ENCODE measurements at places on chromosomes 1 and 21.

GRCh38 chr1:25566730-25567341 lies 23.4 kb downstream of the LDLRAP1 start:
- no peak for DNase-seq

DNA sequence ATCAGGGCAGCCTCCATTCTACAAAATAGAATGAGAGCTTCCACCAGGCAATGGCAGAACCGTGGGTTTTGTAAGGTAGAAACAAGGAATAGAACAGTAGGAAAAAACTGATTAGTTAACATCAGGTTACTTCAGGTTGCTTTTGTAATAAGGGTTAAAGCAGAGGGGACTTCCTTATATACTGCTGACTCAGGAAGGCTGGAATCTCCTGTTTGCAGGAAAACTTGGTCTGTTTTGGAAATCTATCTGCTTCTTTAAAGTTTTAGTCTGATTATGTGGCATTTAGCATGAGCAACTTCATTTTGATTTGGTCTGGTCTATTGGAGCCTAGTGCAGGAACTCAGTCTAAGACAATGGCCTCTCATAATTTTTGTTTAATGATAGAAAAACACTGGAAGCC lies 32.7 kb upstream of the RAB4A start:
- DNase-seq: no peak

DNA sequence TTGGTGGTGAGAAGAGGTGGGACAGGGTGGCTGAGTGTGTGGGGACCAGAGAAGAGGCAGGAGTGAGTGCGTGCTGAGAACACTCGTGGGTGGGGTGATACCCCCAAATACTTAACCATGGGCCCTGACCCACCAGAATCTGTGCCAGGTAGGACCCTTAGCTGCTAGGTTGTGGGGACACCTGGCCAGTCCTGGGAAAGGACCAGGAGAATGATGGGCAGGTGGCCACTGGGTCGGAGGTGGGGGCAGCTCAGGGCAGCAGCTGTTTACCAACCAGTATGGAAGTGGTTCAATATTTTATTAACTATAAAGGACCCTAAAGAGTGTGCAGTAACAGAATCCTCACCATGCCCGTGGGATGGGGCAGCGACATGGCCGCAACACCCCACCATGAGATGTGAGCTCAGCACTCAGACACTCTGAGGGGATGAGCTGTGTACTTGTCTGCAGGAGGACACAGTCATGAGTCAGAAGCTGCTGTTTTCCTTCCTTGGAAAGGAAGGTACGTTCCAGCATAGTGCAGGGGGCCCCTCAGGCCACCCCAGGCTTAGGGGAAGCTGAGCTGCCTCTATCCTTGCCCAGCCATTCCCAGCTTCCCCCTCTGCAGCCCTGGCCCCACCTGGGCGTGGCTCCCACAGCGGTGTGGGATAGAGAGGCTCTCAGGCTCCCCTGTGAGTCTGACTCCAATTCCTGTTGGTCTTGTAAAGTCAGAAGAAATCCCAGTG lies 25.4 kb downstream of the TEX35 start:
- DNase-seq: no peak

DNA sequence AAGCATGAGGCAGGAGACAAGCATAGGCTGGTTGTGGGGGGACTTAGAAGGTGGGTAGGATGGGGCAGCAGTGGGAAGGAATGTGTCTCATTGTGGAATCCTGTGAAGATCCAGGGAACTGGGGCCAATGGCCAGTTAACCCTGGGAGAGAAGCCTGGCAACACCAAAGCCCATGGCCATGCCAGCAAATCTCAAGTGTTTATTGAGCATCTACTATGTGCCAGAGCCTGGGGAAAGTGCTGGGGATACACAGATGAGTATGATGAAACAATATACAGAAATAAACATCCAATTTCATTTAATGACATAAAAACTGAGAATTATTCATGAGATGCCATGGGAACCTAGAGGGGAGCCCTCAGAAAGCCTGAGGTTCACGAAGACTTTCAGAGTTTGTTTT lies 17.4 kb downstream of the LGR6 start:
- no peak for DNase-seq

GRCh38 chr21:45943630-45944540 lies 37.7 kb upstream of the COL6A1 start:
- DNase-seq: no peak

- no peak for DNase-seq
Observed at GRCh38 chr1:207191061-207191460, 87.0 kb downstream of the C4BPA start.

DNA sequence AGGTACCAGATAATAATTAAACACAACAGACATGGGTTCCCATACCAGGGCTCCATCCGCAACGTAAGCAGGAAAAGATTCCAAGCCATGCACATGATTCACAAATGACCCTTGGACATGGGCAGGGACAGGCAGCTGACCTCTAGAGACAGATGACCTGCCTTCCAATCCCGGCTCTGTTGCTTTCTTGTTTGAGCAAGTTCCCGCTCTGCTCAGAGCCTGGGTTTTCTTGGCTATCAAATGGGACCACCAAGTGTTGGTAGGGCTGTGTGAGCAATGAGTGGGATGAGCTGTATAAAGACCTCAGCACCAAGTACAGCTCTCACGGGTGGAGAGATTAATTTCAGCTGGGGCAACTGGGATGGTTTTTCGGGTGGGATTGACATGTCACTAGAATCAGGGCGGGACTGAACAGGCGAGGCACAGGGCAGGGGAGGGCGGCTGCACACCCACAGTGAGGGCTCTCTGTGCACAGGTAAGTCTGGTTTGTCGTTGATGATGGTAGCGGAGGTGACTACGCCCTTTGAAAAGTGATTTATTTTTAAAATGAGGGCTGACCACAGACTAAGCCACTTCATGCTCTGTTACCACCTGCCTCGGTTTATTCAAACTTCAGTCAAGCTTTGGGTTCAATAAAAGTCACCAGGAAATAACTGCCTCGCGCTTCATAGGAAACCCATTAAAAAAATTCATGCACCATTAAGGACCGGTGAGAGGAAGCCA lies 57.5 kb upstream of the IFFO2 start:
- peak; percentile 77 for DNase-seq

DNA sequence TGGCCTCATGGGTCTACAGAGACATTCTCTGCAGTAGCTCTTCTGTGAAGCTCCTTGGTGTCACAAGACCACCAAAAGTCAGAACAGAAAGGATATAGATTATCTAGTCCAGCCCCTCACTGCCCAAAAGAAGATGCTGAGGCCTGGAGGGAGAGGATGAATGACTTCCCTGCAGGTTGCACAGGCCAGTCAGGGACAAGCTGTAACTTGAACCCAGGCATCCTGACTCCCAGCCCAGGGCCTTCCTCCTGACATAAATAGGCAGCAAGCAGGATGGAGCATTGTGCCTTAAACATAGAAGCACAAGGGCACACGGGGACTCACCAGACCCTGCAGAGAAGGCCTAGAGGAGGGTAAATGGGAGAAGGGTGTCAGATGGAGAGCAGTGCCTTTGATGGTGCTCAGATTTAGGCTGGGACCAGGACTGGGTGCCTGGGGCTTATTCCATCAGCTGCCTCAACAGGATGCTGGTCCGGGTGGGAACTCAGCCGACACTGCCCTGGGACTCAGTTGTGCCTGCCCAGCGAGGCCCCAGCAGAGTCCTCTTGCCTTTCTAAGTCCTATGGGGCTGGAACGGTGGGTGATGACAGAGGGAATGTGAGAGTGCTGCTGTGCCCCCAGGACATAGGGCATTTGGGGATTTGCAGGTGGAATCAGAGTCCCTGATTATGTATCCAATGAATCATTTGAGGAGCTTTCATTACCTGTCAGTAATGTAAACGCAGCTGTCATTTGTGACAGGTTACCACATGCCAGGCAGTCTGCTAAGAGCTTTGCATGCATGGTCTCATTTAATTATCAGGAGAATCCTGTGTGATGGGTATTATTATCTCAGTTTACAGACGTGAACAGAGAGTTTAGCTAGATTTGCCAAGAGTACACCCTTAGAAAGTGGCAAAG lies 13.2 kb downstream of the S100A7A start:
- DNase-seq: peak; percentile 77

- no peak for DNase-seq
Observed at GRCh38 chr1:100627054-100627716, 89.2 kb downstream of the GPR88 start.

- no peak for DNase-seq
Observed at GRCh38 chr1:7444363-7444762, 326.7 kb upstream of the VAMP3 start.

GRCh38 chr1:34655206-34655874 lies 99.5 kb upstream of the GJB5 start:
- DNase-seq: no peak

GRCh38 chr1:177998696-177999631 lies 29.1 kb upstream of the SEC16B start:
- DNase-seq: no peak

GRCh38 chr1:72063364-72064044 lies 218.8 kb downstream of the NEGR1 start:
- DNase-seq: no peak
